Neural crest cell (in vitro differentiated cells): ENCODE measurements at places on chromosomes 2 and 18.

DNA sequence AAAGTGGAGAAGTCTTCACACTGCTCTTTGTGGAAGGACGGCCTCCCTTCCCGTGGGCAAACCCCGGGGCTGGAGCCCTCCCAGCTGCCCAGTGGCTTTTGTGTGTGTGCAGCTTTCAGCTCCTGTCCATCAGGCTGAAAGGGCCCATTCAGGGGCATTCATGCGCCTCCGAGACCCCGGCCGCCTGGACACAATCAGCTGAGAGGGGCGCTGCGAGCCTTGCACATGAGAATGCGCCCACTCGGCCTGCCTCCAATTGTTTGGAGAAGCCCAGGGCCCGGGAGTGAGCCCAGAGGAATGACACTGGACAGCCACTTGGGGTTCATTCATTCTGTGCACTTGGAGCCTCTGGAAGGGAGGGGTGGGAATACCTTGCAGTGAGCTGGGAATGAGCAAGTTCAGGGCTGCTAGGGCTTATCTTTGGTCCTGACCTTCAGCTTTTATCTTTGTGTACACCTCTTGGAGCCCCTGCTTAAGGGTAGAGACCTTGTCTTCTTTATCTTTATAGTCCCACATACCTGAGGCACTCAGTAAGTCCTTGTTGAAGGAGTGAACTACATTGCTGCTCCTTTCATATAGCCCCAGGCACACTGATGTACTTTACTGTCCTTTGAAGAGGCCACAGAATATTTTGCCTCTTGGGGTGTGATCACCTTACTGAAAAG, 56.5 kb downstream of the TCF7L1 start:
- DNase-seq = peak; percentile 85

DNA sequence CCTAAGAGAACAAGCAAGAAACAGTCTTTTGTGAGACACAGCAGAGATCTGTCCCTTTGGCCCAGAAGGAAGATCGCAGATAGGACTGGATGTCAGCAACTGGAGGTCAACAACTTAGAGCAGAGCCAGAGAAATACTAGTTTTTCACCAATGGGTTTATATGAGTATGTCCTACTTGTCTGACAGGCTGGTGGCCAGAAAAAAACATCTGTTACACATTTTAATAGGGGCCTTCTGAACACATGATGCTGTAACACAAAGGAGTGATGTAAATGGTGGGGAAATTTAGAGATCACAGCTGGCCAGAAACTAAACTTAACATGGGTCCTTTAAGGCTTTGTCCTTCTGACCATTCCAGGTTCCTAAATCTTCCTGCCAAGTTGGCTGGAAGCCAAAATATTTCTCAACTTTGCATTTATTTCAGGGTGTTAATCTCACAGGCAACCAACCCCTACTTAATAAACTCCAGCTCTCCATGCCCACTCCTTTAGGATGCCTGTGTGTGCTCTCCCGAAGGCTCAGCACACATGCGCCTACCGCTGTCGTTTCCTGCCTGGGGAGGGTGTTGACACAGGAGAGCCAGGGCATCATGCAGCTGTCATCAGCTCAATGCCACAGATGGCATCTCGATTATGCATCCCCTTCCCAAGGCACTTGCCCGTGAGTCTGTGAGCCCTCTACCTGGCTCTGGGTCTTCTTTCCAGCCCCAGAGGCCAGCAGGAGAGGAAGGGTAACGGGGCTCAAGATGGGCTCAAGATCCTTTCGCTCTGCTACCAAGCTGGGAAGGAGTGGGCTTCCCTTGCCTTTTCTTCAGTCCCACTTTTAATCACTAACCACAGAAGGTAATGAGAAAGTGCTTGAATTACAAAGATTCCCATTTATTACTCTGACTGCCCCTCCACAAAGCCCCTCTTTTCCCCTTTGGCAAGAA, 252.5 kb downstream of the ETAA1 start:
- no peak for DNase-seq

GRCh38 chr2:10341193-10341592, 38.5 kb downstream of the HPCAL1 start:
- DNase-seq = no peak

DNA sequence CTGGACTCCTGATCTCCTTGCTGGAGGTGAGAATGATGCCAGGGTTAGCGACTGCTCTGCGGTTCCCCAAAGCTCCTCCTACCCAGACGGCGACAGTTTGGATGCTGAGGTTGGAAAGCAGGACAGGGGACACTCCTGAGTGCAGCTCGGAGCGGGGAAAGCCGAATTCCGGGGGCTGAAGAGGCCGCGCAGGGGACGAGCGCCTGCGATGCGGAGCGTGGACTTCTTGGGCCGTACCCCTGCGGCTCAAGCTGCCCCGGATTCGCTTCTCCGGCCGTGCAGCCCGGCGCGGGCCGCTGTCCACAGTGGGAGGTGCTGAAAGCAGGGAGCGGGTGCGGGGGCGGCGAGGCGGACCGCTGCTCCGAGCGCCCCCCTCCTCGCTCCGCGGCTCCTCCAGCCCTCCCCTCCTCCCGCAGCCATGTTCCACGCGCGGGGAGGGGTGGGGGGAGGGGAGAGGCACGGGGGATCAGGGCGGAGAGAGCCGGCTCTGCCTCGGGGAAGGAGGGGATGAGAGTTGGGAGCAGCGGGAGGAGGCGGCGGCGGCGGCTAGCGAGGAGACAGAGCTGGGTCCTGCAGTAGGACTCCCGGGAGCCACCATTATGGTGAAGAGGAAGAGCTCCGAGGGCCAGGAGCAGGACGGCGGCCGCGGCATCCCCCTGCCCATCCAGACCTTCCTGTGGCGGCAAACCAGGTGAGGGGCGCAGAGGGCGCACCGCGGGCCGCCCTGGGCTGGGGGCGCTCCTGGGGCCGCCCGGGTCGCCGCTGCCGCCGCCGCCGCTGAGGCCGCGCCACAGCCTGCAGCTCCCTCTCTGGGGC, at the start of gene UNC80:
Gene UNC80, plus strand, starts transcription at position 359 of the 816 bp plus-strand sequence. Its CDS starts 241 bp downstream, at position 600.
- DNase-seq = peak; percentile 89

DNA sequence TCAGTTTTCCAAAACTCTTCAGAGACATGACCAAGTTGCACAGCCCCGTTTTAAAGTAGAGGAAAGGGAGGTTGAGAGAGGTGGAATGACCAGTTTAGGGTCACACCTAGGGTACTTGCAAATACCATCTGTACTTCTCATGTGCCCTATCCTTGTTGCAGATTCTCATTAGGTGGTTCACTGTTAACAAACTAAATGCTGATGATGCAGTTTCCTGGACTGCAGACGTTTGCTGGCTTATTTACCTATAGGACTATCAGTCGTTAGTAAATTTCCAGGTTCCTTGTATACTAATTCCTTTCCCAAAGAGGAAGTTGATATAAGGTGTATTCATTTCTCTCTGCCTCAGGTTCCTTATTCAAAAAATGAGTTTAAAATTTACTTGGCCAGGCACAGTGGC, 1.4 kb downstream of the FARP2 start:
- no peak for DNase-seq

DNA sequence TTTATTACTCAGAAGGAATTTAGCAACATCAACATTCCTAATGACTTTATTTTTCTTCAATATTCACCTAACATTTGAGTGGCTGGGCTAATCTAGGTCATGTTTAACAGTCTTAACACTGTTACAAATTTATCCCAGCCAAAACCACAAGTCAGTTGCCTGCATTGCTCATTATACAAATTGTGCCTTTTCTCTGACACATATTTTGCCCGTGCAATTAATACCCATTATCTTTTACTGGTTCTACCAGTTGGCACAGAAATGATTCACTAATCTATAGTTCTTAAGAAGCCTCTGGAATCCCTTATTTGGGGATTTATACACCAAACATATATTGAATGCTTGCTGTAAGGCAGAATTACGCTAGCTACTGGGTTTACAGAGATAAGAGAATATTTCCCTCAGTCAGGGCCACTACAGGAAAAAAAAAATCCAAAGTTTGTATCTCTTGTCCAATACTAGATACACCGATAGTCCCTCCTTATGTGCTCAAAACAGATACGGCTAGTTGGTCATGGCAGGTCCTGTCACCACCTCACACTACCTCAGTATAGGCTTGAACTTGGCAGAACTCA, 46.3 kb downstream of the ZCCHC2 start:
- DNase-seq = no peak

DNA sequence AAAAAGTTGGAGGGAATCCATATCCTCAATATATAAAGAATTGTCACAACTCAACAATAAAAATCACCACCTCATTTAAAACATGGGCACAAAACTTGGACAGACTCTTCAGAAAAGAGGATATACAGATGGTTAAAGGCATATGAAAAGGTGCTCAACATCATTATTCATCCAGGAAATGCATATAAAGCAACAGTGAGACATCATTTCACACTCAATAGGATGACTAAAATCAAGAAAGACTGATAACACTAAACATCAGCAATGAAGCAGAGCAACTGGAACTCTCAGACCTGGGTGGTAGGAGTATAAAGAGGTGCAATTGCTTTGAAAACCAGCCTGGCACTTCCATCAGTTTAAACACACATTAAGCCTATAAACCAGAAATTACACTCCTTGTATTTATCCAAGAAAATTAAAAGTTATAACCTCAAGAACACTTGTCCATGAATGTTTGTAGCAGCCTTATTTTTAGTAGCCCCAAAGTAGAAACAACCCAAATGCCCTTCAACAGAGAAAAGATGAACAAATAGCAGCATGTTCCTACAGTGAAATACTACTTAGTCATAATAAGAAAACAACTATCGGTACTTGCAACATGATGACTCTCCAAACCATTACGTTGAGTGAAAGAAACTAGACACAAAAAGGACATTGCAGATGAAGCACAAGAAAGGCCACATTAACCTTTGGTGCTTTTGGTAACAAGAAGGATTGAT, 79.1 kb upstream of the TANC1 start:
- no peak for DNase-seq

DNA sequence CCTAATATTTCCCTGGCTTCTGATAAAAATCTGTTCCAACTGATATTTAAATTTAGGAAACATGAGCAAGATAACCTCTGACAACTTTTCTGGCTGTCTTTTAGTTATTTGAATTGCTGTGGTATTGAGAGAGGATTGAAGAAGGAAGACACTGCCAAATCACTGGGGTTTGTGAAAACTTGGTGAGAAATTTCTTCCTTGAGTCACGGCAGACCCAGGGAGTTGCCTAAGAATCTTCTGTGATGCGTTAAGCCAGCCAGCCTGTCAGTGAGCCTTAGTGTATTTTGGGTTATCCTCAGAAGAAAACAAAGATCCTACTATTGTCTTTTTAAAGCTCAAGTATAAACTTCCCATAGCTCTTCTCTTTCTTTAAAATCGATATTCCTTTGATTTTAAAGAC, 17.5 kb upstream of the DOK6 start:
- no peak for DNase-seq

DNA sequence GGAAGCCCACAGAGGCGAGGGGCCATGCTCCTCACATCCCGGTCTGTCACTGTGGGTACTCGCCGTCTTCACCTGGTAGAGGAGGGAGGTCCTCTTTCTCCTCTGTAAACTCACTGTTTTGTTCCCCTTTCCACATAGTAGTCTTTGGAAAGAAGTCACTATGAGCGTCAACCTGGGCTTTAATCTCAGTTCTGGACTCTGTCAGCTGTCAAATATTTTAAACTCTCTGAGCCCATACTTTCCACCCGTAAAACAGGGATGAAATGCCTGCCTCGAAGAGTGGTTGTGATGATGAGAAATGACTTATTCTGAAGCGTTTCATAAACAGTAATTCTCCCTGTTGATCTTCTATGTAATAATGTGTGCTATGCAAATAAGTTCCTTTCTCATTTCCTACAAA, 547.1 kb upstream of the SOX11 start:
- DNase-seq = no peak

- DNase-seq = no peak
Measured at GRCh38 chr2:47561906-47562305, 158.9 kb downstream of the MSH2 start.

DNA sequence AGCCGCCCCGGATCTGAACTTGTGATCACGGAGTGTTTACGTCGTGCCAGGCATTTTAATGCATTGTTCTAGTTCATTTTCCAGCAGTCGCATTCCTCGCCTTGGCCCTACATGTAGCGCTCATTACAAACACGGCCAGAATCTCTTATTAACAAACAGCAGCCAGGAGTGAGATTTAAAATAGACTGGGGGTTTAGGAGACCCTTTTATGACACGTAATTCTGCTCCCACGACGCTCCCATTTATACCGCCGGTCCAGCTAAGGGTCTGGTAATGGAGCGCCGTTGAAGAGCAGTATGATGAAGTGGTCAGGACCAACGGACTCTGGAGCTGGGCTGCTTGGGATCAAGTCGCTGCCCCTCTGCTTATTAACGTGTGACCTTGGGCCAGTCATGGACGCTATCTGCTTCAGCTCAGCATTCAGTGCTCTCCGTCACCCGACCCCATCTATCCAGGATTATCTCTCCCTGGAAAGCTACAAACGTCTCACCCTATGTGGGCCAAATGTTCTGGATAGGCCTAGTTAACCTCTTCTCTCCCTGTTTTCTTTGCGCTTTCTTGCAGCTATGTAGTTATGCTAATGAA, 745 bp downstream of the MSH2 start:
- no peak for DNase-seq

DNA sequence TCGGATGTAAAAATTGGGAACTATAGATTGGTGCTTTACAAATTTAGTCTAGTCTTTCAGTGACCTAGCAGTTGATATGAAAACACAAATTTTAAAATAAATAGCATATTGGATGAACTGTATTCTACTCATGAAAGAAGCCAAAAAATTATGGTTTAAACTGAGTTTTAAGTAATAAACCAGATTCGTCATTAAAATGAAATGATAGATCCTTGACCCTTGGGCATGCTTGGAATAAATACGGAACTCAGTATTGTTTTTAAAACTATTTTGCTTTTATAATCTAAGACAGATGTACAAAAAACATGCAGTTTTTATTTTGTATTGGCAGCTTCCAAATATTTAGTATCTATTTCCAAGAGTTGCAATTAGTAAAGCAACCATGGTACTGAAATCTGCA, 34.6 kb upstream of the TBR1 start:
- DNase-seq = no peak

GRCh38 chr18:76518123-76518859, 23.2 kb upstream of the ZNF516 start:
- peak; percentile 49 for DNase-seq

DNA sequence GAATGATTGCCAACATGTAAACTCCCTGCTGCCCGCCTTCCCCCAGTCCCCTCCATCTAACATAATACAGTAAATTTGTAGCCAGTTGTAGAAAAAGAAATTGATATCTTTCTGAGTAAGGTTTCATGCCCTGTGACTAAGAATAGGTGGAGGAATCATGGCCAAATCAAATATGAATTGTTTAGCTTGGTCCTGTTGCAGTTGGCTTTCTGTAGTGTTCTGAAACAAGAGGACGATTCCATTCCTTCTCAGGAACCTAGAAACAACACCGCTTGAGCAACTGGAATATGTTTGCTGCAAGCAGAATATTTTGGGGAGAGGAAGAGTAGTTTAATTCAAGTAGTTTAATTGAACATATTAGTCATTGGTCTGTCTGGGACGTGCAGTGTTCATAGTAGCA, 7.0 kb upstream of the DRC1 start:
- no peak for DNase-seq
